NCI-H146 (cell line): ENCODE measurements at places on chromosomes 3 and 15.

- DNase-seq, result no peak
These were observed 23.8 kb upstream of the IDH2 start for GRCh38 chr15:90126022-90126421.

DNA sequence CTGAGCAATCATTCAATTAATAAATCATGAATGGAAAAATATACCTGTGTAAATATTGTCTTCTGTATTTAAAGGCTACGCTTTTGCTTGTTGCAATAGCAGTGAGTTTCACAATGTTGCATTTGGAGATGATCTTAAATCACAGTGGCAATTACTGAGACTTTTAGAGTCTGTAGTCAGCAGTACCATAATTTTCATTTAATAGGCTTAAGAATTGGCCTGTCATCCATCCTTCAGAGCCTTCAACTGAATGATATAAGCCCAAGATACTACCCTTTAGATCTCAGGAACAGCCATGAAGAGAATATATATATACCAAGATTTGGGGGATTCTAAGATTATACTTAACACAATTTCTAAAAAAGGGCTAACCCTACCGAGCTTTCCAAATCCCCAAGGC lies 458.1 kb downstream of the GBE1 start:
- no peak for DNase-seq

DNA sequence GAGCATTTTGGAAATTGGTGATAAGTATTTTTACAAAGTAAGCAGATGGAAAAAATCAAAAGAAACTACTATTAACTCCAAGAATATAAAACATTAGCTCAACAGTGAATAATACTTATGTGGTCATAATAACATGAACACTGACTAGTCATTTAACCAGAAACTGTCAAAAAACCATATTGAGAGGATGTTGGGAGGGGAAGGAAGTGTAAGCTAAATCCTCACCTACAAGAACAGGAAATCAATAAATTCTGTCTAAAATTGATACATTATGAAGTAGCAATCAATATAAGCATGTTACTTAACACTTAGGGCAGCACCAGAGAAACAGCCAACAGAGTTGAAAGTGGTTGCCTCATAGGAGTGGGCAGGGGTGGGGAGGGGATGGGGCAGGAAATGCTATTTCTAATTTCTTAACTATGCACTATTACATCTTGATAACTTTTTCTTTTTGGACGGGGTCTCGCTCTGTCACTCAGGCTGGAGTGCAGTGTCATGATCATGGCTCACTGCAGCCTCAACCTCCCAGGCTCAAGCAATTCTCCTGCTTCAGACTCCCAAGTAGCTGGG lies 41.7 kb downstream of the CCR3 start:
- no peak for DNase-seq

DNA sequence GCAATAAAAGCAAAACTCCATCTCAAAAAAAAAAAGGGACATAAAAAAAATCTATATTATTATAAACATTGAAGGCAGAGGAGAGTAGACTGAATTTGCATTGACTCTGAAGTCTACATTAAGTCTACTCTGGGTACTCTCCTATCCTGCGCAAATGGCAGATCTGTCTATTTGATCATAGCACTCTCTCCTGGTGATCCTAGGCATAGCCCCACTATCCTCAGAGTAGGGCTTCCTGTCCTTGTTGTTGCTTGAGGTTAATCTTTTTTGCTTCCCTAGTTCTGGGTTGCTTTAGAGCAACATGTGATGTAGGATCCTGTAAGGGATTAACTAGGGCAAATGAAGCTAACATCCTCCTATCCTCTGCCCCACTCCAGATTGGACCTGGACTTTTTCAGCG lies 82.1 kb upstream of the LRRFIP2 start:
- no peak for DNase-seq

GRCh38 chr15:88878720-88879184 lies 16.6 kb downstream of the HAPLN3 start:
- peak; percentile 45 for DNase-seq
